ENCODE measurements at places on chromosomes 16 and 17. TPM values are rescaled to one million over a fixed set of nuclear protein-coding genes. Genes with fewer than 3 reads are reported as not detected.

DNA sequence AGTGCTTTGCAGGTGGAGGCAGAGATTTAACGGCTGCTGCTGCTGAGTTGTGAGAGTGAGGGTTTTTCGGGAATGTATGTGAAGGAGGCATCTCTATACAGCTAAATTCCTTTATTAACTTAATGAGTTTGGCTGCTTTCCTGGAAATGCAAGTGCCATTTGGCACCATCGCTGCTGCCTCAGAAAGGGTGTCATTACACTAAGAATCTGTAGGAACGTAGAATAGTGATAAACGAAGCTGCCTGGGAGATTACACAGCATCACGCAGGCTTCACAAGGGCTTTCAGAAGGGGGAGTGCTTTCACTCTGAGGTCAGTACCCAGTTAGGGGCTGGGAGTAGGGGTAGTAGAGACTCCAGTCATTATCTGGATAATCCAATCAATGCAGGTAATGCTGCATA is 14.1 kb upstream of the NLRP1 start:
- no peak for DNase-seq

GRCh38 chr16:16007743-16008111 is 58.3 kb downstream of the ABCC1 start:
- no peak for DNase-seq

DNA sequence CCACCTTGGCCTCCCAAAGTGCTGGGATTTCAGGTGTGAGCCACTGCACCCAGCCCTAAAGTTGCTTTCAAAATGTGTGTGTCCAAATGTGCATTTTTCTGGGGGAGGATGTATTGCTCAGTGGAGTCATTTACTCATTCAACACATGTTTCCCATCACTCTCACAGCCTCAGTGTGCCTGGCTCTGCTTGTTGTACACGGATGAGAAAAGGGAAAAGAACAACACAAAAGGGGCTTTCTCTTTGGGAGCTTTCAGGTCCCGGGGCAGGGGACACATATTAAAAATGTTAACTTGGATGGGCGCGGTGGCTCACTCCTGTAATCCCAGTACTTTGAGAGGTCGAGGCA is 1.7 kb upstream of the PPL start:
- no peak for DNase-seq

MYH8 gene
- total RNA-seq = not detected

DNA sequence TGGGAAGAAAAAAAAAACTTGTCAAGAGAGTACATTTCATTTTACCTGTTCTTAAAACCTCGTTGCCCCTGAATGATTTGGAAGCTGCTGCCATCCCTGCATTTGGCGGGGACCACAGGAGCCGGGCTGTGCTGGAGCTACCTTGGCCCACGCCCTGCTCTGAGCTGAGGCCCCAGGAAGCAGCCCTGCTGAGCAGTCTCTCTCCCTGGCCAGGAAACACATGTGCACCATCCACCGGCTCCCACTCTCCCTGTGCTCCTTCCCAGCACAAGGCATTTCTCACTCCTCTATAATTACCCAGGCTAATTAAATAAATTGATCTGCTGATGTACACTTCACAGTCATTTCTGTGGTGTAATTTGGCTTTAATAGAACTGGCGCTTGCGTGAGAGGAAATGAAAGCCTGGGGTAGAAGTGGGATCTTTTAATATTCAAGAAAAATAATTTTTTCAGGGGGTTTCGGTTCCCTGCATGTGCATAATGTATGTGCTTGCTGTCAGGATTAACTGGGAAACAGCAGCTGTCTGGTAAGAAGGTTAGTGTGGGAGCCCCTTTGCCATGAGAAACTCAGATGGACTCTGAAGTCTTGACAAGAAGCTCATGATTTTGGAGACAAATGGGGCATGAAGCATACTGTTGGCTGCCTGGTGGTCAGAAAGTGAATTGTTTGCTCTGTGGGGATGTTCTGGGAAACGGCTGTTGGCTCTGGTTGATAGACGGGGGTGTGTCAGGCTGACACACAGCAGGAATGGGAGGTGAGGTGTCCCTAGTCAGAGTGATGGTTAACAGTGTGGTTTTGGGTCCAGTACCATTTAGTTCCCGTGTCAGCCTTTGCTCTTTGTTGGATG is 252.3 kb upstream of the EEF2KMT start:
- no peak for DNase-seq

DNA sequence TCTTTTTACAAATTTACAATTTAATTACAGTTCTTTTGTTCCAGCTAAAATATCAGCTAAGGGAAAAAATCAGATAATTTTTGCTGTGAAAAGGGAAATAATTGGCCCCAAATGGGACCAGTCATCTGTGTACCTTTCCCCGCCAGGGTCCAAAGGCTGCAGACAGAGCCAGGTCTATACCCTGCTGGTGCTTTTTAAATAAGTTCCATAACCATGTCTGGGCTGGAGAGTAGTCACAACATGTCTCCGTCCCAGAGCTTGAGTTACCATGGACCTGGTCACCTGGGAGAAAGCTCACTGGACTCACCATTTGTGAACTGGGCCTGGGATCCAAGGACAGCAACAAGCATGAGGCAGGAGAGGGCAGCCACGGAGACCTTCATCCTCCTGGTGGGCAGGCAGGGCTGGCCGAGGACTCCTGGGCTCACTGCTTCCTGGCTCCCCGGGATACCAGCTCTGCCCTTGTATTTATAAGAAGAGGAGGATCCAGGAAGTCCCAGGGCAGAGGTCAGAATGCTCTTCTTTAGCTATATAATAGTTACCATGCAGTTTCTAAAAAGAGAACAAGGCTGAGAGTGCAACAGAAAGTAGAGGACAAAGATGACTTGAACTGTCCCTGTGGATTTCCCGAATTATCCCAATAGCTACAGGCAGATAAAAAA is at the start of gene CCL15:
Gene CCL15 (minus strand): TSS at position 444 of the 662 bp plus-strand sequence. CDS start 61 bp downstream, at position 383.
- no peak for DNase-seq

DNA sequence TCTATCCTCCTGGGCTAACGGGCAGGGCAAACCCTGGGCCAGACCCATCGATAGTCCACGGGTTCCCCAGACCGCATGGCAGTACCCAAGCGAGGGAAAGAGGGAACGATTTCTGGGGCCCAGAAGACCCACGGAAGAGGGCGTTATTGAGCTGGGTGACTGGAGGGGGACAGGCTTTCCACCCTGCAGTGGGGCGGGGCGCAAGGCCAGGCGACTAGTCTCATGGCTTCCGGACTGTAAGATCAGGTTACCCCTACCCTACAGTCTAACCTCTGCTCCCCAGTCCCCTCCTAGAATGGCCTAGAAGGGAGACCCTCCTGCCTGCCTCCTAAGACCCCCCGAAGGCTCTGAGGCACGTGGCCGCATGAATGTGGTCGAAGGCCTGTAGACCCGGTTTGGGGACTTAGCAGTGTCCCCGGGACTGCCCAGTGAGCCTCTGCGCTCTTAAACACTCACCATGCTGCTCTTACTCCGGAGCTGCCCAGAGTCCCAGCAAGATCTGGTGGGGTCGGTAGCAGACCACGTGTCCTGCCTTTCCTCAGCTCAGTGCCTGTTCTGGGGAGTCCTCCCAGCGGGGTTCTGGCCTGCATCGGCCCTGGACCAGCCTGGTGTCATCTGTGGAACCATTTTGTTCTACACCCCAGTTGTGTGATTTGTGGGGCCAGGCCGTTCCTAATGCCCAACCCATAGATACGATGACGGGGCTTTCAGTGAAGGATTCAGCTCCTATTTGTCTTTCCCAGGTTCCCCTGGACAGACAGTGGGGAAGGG is 13.2 kb upstream of the AURKB start:
- DNase-seq = peak; percentile 83

KRT31 gene
- total RNA-seq = not detected

DNA sequence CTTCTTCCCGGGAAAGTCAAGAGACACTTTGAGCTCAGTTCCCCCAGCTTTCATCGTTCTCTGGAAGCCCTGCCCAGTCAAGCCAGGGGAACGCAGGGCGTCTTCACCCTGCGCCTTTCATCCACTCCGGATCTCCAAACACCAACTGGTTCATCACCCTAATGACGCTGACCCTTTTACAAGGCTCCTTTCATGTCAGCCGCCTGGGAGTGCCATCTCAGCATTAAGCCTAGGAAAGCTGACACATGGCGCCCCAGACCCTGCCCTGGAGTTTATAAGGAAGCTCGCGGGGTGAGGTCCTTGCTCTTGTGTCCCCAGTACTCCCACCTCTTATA is 594 bp upstream of the DNAJC7 start:
- no peak for DNase-seq

DNA sequence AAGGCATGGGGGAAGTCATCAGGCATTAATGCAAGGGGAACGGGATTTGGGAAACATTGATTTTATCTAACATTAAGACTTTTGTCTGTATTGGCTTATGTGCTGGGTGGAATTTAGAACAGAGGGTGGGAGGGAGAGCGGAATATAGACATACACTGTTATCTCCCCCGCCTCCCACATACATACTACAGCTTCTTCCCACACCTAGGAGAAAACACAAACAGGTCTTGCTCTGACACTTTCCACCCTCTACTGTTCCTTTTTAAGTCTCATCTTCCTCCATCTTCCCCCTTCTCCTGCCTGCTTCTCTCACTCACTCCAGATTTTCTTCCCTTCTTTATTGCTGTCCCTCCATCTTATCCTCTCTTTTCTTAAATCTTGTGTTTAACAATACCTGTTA is 425 bp downstream of the OR4D1 start:
- DNase-seq = no peak

GRCh38 chr17:50036455-50037261 is 19.3 kb upstream of the ITGA3 start:
- no peak for DNase-seq

- DNase-seq = peak; percentile 42
Measured at GRCh38 chr16:84911486-84912216, 91.9 kb downstream of the CRISPLD2 start.

- DNase-seq = peak; percentile 29
Measured at GRCh38 chr17:44084131-44084538, 13.6 kb downstream of the G6PC3 start.

- no peak for DNase-seq
Measured at GRCh38 chr17:57603546-57603945, 141.6 kb downstream of the CCDC182 start.

DNA sequence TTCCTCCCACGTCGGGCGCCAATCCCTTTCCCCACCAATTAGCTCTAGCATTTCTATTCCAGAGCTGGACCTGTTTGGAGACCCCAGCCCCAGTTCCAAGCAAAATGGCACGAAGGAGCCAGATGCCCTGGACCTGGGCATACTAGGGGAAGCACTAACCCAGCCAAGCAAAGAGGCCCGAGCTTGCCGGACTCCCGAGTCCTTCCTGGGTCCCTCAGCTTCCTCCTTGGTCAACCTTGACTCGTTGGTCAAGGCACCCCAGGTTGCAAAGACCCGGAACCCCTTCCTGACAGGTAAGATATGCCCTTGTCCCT is 5.6 kb upstream of the SPATA20 start:
- DNase-seq = no peak

CALCOCO2 gene
- total RNA-seq = 341 TPM

DNA sequence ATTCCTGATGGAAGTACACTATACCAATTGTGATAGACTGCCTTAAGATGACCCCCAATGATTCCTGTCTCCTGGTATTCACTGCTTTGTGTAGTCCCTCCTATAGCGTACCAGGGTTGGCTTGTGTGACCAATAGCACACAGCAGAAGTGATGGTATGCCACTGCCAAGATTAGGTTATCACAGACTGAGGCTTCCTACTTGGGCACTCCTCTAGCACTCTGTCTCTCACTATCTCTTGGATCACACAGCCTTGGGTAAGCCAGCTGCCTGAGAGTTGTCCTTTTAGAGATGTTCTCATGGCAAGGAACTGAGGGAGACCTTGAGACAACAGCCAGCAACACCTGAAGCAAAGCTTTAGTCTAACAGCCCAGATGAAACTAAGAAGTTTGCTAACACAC is 12.7 kb upstream of the AMFR start:
- no peak for DNase-seq

CSF3 gene
- not detected for total RNA-seq

DNA sequence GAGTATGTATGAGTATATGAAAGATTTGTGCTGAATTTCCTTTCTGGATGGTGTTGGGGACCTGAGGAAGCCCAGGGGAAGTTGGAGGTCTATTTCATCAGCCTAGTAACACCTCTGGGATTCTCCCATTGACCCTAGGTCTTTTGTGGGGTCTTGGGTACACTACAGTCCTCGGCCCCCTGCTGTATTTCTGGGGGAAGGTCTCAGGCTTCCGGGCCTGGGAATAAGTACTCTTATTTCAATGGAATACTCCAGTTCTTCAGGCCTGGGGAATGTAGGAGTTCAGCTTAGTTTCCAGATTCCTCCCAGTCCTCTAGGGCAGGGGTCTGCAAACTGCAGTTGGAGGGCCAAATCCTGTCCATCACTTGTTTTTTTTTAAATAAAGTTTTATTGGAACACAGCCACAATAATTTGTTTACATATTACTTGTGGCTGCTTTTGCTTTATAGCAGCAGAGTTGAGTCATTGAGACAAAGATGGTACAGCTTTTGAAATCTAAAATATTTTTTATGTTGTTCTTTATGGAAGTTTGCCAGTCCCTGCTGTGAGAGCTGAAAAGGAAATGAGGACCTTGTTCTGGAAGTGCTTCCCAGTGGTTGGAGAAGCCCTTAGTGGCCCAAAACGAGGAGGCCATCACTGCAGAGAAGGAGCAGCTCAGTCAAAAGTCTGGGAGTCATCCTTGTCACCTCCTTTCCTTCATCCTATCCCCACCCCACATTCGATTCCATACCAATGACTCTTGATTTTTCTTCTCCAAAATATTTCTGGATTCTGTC is 142.5 kb upstream of the HS3ST2 start:
- DNase-seq = no peak

- no peak for DNase-seq
Measured at GRCh38 chr16:781346-782010, 6.7 kb downstream of the RPUSD1 start.

SLC43A2 gene
- total RNA-seq = 4.2 TPM

- DNase-seq = no peak
Measured at GRCh38 chr16:8886593-8887430, 4.7 kb downstream of the LITAFD start.

DNA sequence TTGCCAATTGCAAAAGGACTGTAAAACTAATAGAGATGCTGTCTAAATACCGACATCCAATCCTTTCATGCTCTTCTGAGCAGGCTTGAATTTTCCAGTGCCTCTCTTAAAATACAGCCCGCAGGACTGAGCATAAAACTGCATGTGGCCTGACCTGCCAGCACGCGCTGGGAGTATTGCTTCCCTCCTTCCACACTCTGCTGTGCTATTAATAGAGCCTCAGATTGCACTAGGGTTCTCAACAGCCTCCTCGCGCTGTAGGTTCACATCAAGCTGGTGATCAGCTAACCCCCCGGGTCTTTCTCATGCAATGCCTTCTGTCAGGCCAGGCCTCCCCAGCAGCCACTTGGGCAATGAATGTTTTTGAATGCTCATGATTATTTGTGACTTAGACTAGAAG is 14.2 kb upstream of the MSI2 start:
- no peak for DNase-seq

DNA sequence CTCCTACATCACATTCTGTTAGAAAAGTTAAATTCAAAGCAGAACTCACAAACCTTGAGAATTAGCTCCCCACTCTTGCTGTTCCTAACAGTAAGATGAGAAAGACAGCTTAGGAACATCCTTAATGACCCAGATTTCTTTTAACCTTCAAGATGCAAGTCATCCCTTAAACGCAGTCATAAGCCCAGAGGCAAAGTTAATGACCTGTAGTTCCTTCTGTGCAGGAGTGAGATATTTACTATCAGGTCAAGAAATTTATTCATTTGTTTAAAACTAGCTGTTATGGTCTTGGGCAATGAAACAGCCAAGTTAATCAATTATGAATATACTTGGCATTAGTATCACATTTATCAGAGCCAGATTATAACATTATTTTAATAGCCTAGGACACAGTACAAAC is 37.1 kb downstream of the NXPH3 start:
- no peak for DNase-seq
